ENCODE measurements at places on chromosomes 1 and 21. TPM values are rescaled to one million over a fixed set of nuclear protein-coding genes. Genes with fewer than 3 reads are reported as not detected.
A peak's percentile ranks its signal among the peaks of the same experiment; 100 is the strongest.

The BNIPL gene
- 8.2 TPM for total RNA-seq

DNA sequence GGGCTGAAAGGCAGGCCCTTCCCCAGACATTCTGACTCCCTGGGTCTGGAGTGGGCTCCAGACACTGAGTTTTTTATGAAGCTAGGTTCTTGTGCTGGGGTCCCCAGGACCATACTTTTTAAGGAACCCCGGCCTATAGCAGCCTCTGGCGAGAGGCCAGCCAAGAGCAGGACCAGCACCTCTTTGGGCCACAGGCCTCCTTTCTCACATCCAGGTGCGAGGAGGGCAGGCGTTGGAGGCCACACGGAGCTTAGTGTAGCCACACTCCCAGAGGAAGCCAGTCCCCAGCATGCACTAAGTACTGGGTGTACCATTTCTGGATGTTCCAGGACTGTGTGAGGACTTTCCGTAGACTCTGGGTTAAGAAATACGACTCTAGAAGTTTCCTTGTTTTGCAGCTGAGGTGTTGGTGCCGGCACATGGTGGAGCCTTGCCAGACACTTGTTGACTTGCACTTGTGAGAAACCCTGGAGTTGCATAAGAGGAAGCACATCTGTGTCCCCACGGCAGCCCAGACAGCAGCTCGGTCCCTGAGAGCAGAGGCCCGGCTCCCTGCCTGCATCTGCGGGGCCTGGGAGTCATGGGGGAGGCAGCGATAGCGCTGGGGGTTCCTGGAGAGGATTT, 122.2 kb upstream of the VAMP3 start:
- DNase-seq = peak; percentile 87

GRCh38 chr1:42784946-42785693, at the start of gene TMEM269:
Gene TMEM269 (plus strand): TSS chr1:42784991. CDS start chr1:42789894, 4,903 bp downstream.
- DNase-seq = peak; percentile 51

The SPATA45 gene
- not detected for total RNA-seq

DNA sequence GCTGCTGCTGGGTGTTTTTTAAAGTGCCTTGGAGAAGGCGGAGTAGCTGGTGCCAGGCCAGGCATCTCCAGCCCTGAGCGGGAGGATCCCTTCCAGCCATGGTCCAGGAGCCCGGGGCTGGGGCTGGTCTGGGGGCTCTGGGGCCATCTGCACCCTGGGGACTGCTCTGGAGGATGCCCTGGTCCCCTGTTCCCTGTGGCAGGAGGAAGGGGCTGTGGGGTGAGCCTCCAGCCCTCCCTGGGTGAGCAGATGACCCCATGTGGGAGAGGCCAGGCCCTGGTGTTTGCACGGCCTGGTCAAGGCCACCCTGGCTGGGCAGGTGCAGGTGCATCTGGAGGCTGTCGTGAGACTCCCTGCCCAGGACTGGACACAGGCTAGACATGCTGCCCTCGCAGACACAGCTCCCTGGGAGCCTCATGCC, 56.7 kb downstream of the SLX9 start:
- DNase-seq = no peak

The FOXO6 gene
- 0.92 TPM for total RNA-seq

The APOBEC4 gene
- total RNA-seq = 3.0 TPM

DNA sequence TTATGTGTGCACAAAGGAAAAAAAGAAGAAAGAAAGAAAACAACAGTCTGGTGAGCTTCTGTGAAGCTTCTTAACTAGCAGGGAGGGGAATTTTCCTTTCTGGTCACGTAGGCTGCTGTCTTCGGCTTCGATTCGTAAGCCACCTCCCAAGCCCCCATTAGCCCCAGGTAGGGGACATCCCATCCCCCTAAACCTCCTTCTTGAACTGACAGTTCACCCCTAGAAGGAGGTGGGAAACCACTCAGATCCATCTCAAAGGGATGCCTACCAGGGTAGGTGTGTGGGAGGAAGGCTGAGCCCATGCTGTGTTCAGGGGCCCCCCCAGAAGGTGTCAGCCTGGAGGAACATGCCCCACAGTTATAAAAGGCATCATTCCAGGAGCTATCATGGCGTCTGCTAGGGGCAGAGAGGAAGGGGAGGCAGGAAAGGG, 25.8 kb downstream of the CD247 start:
- DNase-seq = no peak

DNA sequence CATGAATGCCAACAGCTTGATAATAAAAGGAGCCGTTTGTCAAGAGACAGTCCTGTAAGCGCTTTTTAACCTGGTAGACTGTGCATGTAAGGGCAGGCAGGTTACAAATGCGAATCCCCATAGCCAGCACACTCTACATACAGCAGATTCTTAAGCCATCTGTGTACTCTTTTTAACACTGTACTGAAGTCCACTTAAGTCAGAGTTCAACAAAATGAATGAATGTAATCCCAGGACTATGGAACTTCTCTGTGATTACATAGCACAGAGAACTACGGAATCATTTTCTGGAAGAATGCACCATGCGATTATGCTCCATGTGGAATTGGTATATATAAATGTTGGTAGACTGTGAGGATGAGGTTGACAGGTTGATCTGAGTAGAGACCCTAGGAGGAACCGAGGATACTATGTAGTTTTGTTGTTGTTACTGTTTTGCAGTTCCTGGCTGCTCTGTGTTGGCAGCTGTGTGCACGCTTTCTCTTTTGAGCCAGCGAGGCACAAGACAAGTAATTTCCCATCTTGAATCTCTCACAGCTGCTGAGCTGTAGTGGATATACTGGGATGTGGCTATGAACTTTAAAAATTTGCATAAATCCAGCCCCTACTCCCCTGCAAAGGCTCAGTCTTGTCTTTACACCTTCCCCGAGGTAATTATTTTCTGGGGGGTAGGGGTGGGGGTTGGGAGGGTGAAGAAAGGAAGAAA, 21.9 kb downstream of the LRRC8D start:
- no peak for DNase-seq

Data from lower lobe of right lung (tissue), 2 donors.